ENCODE measurements at places on chromosomes 6 and 20.

DNA sequence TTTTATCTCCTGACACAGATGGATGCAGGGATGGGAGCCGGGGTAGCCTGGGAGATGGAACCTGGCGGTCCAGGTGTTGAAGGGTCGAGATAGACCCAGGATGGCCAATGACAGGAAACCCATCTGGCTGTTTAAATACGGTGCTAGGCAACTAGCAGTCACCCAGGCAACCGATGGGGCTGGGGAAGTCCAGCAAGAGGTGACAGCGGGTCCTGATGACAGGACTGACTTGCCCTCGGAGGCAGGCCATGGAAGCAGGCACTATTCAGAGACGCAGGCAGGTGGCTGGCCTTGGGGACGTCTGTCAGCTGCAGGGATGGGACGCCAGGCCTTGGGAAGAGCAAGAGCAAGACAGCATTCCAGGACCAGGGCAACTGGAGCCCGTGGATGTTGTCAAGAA, 135.4 kb upstream of the RALGAPA2 start:
- DNase-seq, result no peak

DNA sequence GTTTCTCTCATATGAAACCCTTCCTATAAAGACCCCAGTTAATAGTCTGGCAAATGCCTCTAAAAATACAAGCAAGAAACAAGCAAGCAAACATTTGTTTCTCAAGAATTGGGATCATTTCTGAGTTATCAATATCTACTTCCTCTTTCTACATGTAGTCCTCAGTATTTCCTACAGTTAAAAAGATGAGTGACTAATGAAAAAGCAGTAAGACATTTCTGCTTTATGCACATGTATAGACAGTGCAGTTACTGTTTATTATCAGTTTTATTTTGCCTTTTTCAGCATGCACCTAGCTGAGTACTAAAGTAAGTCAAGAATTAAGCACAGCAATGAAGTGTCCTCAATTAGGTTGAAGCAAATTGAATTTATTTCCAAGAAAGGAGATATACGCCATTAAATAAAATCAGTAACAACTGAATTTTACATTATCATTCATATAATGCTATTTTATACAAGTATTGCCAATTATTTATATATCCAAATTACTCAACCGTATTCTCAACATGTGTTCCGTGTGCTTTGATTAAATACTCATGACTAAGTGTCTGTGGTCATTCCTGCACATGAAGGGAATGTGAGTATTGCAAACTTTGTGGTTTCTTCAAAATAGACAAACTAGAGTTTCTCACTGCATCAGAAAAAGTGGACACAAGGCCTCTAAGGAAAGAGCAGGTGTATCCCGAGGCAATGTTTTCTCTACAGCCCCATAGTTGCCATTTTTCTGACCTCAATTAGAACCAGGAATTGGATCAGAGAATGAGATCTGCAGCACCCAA, 159.3 kb upstream of the MARCKS start:
- no peak for DNase-seq

DNA sequence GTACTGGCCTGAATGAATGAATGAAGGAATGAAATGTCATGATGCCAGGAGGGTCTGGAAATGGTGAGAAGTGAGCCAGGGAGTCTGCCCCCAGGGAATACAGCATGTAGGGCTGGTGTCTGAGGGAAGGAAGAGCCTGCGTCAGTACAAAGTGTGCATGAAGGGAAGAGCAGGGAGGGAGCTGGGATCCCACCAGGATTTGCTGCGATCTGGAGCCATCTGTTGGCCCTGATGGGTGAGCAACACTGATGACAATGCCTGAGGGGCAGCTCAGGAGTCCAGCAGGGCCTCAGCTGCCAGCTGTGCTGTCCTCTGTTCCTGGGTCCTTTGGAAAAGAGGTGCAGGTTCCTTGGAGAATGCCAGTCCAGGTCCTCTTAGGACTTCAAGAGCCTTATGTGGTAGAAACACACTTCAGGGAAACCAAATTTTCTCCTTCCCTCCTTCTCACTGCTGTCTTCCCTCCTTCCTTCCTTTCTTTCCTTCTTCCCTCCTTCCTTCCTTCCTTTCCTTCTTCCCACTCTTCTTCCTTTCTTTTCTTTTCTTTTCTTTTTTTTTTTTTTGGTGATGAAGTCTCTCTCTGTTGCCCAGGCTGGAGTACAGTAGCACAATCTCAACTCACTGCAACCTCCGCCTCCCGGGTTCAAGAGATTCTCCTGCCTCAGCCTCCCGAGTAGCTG, 11.5 kb downstream of the BPI start:
- no peak for DNase-seq

- no peak for DNase-seq
These were observed 25.0 kb upstream of the DEFB125 start for GRCh38 chr20:62487-62886.

All from stimulated activated CD8-positive, alpha-beta memory T cell treated with anti-CD3 and anti-CD28 coated beads, Interleukin-7, amount 100 ng/mL, for 48 hours (primary cell).